ENCODE measurements at places on chromosomes 6 and 20.

DNA sequence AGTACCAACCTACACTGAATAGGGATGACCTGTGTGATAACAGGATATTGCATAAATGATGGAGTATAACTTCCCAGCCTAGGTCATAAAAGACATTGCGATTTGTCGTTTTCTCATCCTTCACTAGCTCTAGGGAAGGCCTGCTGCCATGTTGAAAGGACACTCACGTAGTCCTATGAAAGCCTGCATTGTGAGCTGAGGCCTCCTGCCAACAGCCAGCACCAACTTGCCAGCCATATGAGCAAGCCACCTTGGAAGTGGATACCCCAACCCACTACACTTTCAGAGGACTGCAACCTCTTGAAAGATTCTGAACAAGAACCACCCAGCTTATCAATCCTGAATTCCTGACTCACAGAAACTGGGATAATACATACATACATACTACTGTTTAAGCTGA, 3.5 kb upstream of the PANK2 start:
- DNase-seq = no peak

DNA sequence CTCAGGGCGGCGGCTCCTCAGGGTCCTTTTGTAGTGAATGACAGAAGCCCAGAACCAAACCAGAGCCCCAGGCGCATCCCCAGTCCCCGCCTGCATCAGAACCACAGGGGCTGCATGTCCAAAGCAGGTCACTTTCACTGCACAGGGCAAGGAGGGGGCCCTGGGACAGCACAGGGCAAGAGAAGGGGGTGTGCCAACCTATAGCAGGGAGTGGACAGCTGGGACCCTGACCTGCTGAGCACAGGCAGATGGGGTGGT, 501.4 kb downstream of the PREX1 start:
- no peak for DNase-seq

GRCh38 chr20:17369506-17369905, 142.7 kb downstream of the PCSK2 start:
- DNase-seq = no peak

GRCh38 chr6:25173246-25173645, 105.9 kb upstream of the CARMIL1 start:
- peak; percentile 37 for DNase-seq

GRCh38 chr6:159689001-159689400, 4.0 kb downstream of the SOD2 start:
- DNase-seq = no peak

GRCh38 chr20:48292806-48293205, 507.5 kb upstream of the SULF2 start:
- peak; percentile 38 for DNase-seq

GRCh38 chr6:143559051-143559660, 47.6 kb upstream of the FUCA2 start:
- DNase-seq = peak; percentile 84

- DNase-seq = no peak
Measured at GRCh38 chr6:22809370-22809769, 240.0 kb downstream of the HDGFL1 start.

DNA sequence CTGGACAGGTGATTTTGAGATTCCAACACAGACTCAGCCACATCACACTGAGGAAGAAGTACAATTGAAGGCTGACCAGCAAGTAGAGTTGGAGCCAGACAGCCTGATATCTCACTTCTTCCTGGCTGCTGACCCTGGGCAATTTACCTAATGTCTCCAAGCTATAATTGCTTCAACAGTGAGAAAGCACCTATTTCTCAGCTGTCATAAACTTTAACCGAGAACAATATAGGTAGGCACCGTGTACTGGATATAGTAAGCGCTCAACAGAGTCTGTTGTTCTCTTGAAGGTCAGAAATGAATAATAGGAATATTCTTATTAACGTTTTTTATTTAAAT, 28.3 kb downstream of the STX7 start:
- DNase-seq = no peak

DNA sequence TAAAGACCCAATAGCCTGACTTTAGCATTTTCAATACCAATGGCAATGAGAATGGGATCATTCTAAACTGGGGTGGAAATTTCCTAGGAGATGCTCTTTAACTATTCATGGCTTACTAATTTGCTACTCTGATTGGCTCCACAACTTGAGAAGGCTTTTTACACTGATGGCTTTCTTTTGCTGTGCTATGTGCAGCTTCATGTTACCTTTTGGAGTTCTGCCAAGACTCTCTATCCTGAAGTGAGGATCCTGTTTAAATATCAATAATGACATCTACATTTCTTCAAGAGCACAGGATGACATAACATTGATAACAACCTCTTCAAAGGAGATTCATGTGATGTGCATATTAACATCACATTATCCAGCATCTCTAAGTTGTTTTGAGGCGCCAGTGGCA, 43.4 kb upstream of the SIRPG start:
- no peak for DNase-seq

GRCh38 chr6:108782179-108783041, 65.8 kb upstream of the ARMC2 start:
- DNase-seq = peak; percentile 79

DNA sequence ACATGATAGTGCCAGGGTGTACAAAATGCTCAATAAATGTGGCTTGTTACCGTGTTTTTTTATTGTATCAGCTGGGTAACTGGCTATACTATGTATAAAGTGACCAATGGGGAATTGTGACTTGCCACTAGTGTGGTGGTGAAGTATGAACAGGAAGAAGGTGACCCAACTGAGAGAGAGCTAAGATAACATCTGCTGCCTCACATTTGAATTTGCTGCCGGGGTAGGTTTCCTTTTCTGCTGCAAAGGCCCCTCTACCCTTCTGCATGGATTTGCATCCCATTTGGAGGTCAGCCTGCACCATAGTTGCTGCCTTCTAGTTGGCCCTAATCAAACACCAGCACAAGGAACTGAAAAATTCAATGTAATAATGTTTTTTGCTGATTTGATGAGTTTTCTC, 24.1 kb downstream of the IL17A start:
- no peak for DNase-seq

GRCh38 chr20:15916623-15917022, 656.6 kb downstream of the KIF16B start:
- peak; percentile 32 for DNase-seq

Data from fibroblast of upper back skin (primary cell).